ENCODE measurements at places on chromosomes 2 and 18. TPM values are rescaled to one million over a fixed set of nuclear protein-coding genes. Genes with fewer than 3 reads are reported as not detected.

Gene FBXO15
- total RNA-seq, result 1.5 TPM

Gene SLC19A3
- total RNA-seq, result 63.8 TPM

Gene CYP1B1
- 34.4 TPM for total RNA-seq

Gene GAL3ST2
- 0.27 TPM for total RNA-seq

DNA sequence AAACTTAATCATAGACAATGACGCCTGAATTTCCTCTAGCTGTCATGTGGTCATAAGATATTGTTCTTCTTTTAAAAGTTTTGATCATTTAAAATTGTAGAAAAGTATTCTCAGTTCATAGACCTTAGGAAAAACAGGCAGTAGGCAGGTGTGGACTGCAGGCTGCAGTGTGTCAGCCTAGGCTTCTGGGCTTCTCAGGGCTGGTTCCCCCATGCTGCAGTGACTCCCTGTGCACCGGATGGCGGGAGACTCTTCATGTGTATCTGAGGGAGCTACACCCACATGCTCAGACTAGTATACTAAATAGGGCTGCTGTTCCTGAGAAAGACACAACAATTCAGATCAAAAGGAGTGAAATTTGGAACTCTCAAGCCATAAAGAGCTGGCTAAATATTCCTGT lies 72.4 kb downstream of the PXDN start:
- DNase-seq, result no peak

DNA sequence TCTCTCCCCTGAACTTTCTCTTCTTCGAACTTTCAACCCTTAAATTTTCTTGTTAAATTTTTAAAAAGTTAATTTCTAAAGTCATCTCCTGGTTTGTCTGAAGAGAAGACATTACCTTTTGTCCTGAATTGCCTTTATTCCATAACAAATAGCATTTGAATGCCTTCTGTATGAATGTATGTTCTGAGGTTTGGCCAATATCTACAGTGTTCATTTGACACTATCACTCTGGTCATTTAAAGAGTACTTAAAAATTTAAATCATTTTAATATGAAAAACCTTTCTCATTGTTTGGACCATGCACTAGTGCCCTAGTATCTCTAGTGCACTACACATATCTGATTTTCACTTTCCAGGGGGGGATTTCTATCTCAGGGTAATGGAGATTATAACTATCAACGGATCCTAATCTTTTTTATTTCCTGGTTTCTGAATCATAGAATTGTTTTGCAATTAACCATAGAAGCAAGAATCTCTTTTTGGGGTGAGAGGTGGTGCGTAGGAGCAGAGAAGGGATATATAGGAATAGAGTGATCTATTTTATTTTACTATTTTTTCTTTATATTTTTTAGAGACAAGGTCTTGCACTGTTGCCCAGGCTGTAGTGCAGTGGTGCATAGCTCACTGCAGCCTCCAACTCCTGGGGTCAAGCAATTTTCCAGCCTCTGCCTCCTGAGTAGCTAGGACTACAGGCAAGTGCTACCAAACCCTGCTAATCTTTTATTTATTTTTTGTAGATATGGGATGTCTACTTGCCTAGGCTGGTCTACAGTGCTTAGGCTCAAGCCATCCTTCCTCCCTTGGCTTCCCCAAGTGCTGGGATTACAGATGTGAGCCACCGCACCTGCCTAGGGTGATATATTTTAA lies 25.5 kb downstream of the TANC1 start:
- no peak for DNase-seq

GRCh38 chr2:221095356-221095755 lies 476.7 kb downstream of the EPHA4 start:
- no peak for DNase-seq

DNA sequence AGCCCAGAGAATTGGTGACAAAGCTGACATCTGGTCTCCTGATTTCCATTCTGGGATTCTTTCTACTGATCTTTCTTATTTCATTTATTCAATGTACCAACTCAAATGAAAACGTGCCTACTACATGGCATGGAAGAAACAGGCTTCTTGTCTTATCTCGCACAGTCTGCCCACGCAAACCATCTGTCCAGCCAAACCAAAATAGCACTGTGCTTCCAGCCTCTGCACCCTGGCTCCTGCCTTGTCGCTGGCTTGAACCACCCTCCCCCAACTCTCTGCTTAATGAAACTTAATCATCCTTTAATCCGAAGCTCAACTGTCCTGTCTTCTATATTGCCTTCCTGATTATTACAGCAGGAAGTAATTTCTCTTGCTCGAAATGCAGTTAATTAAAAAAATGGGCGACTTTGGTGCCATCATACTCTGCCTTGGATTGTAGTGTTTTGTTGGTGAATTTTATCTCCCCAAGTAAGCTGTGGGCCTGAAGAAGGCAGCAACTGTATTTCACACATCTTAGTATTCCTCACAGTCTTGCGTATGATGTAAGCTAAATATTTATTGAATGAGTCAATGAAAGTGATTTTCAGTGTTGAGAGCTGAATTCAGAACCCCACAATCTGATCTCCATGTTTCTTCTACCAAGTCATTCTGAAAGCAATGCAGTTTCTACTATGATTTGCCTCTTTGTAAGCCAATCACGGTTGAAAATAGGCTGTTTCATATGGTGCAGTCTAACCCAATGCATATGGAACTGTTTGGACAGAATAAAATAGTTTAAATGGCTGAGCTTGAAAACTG lies 190.8 kb downstream of the TMEM247 start:
- DNase-seq, result no peak

- DNase-seq, result no peak
Observed at GRCh38 chr2:38185012-38185491, 109.1 kb upstream of the CYP1B1 start.

DNA sequence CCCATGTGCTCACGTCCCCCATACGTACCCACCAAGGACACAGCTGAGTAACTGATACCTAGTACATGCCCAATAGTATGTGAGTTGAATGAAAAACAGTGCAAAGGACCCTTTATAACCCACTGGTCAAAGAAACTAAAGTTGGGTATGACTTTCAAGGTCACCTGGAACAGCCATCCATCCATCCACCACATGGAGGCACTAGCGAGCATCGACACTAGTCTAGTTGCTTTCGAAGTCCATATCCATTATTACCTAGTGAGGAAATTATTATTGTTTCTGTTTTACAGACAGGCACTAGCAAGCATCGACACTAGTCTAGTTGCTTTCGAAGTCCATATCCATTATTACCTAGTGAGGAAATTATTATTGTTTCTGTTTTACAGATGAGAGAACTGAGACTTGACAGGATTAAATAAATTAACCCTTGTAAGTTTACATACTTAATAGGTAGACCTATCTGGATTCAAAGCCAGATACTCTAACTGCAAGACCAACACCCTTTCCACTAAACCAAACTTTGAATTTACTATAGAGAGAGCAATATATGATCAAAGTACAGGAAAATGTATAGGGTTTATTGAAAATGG lies 233.7 kb downstream of the METTL4 start:
- DNase-seq, result peak; percentile 47

DNA sequence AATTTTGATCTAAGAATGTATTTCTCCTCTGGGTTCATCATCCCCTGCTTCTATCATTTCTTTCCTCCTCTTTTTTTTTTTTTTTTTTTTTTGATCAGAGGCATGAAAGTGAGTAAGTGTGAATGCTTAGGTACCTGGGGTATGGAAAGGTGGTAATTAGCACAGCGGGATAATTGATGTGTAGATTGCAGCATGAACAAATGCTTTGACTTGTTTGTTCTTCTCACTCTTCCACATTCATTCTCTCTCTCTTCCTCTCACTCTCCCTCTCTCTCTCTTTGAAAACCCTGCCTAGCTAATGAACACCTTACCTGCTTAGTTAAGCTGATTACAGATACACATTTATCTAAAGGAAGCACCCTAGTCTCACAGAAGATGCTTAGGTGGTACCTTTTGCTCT lies 74.7 kb downstream of the ZEB2 start:
- no peak for DNase-seq

GRCh38 chr2:105244451-105244850 lies 2.9 kb downstream of the GPR45 start:
- DNase-seq, result no peak

DNA sequence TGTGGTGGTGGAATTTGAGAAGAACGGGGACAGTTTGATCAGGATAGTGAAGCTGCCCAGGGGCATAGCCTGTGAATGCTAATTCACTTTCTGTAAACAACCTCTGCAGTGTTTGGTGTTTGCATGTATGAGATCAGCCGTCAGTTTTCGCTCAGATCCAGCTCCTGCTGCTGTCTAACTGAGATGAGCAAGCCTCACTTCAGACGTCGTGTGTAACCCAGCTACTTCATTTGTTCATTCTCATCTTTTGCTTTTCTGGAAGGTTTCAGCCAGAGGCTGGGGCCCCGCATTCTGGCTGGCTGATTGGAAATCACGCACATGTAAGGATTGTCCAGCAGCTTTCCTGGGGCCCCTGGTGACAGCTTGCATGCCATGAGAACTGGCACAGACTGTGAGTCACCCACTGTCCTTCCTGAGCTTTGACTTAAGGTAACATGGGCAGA lies 48.9 kb downstream of the LDLRAD4 start:
- no peak for DNase-seq

- DNase-seq, result no peak
Observed at GRCh38 chr18:28511413-28511821, 334.5 kb upstream of the CDH2 start.

DNA sequence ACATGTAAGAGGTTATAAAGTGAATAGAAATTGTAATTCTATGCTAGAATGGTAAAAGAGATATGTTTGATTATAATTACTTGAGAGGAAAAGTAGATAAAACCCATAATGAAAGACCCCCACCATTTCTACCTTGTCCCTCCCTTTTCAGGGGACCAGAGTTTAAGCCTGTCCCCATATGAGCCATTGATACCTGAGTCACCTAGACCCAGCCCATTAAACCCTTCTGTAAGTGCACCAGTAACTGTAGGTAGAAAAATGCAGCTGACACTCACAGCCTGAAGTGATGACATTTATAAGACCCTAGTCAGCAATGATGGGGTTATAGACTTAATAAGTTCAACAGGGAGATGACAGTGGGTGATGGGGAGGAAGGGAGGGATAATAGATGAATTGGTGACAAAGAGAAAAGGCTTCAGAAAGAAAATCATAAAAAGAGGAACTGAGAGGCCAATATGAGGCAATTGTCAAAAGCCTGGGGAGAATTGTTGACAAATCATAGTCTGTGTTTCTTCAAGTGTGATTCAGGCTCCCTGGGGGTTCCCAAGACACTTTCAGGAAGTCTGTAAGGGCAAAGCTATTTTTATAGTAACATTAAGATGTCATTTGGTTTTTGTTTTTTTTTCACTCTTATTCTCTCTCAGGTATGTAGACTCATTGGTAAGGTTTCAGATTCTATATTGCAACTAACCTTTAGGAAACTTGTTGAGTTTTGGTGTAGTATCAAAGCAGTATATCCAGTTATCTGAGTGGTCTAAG lies 544.2 kb downstream of the SATB2 start:
- no peak for DNase-seq

Data from Calu3 (cell line).